NCI-H1694 (cell line): ENCODE measurements at places on chromosomes 3 and 15.

DNA sequence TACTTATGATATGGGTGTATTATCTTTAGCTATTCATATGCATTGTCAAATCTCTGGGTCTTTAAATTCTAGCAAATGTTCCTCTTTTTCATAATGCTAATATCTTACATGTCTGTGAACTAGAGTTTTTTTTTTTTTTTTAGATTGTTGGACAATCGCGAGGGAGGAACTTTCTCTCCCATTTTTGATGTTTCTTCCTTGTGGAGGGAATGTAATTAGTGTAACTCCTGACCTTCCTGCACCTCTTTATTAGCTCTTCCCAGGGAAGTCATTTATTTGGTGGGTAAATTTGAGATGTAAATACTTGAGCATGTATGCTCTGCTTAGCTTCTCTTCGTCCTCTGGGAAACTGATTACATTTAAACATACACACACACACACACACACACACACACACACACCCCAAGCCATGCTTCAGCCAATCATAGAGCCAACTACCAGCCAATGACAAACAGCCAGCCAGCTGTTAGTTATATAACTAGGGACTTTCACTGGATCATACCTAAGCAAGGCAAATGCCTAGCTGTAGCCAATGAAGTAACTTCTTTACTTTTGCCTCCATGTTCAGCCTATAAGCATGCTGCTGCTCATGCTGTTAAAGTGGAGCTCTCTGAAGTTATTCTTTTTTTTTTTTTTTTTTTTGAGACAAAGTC, 8.3 kb upstream of the USP8 start:
- no peak for DNase-seq

- DNase-seq: no peak
These were observed 81.1 kb upstream of the SLC6A1 start for GRCh38 chr3:10911350-10912002.

GRCh38 chr15:77675806-77676415, 43.2 kb upstream of the LINGO1 start:
- DNase-seq: no peak

- no peak for DNase-seq
These were observed 85.4 kb upstream of the ARRDC4 start for GRCh38 chr15:97875025-97875512.
